RKO (cell line): ENCODE measurements at places on chromosomes 6 and 20.

DNA sequence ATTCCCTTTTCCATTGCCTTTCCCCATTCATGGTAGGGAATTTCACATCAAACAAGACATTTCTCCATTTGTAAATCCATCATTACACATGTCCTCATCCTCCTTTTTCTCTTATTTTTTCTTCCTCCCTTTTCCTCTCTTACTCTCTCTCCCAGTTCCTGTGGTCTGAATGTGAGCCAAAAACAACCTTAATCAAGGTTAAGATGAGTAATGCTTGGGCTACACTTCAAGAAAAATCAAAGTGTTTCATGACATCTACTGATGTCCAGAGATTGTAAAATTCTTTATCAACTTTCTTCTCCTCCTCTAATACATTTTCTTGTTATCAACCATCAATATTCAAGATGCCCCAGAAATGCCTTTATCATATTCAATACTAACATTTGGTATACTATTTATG is 208.0 kb upstream of the PRND start:
- DNase-seq: no peak

GRCh38 chr20:54433636-54434035 is 41.8 kb upstream of the DOK5 start:
- DNase-seq: no peak

DNA sequence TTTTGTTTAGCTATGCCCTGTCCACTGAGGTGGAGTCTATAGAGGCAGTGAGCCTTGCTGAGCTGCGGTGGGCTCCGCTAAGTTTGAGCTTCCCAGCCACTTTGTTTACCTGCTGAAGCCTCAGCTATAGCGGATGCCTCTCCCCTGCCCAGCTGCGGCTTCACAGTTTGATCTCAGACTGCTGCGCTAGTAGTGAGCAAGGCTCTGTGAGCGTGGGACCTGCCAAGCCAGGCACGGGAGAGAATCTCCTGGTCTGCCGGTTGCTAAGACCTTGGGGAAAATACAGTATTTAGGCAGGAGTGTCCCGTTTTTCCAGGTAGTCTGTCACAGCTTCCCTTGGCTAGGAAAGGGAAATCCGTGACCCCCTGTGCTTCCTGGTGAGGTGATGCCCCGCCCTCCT is 138.4 kb downstream of the SMAP1 start:
- DNase-seq: no peak

DNA sequence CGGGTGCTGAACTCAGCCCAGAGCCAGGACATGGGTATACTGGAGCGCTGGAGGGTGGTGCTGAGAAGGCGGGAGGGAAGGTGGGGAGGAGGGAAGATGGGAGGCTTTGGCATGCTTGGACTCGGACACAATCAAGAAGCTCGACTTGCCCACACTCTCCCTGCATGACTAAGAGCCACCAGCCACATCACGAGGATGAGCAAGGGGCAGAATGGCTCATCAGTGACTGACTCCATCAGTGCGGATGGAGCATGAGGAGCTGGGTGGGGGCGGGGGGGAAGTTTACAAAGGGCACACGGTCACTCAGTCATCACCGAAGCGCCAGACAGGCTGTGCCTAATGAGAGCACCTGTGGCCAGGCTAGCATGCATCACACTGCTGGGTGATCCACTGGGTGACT is 222.8 kb downstream of the KIF16B start:
- DNase-seq: peak; percentile 82

- no peak for DNase-seq
These were observed 103.7 kb upstream of the TAB2 start for GRCh38 chr6:149213829-149214228.

GRCh38 chr6:53707108-53707897 is 41.7 kb upstream of the KLHL31 start:
- no peak for DNase-seq

DNA sequence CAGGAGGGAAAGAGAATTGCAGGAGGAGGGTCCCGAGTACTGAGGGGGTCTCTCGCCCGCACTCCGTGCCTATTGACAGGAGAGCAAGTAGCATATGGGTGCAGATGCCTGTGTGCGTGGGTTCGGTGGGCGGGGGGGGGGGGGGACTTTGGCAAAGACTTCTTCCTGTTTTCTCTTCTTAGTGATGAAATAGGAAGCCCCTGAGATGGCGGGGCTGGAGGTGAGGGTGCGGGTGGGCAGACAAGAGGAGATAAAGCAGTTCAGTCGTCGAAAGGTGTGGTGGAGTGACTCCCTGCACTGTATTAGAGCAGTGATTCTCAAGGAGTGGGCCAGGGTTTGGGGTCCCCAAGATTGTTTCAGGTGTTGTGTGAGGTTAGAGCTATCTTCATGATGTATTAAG is 3.7 kb downstream of the NAA20 start:
- no peak for DNase-seq

GRCh38 chr20:49769048-49769581 is 43.5 kb upstream of the SLC9A8 start:
- DNase-seq: no peak
